ENCODE measurements at places on chromosomes 6 and 20. TPM values are rescaled to one million over a fixed set of nuclear protein-coding genes. Genes with fewer than 3 reads are reported as not detected.

VSX1 gene
- 1.2 TPM for polyA plus RNA-seq

DDO gene
- polyA plus RNA-seq: 0.08 TPM

- no peak for DNase-seq
These were observed 301.2 kb upstream of the BMP2 start for GRCh38 chr20:6466075-6466810.

DNA sequence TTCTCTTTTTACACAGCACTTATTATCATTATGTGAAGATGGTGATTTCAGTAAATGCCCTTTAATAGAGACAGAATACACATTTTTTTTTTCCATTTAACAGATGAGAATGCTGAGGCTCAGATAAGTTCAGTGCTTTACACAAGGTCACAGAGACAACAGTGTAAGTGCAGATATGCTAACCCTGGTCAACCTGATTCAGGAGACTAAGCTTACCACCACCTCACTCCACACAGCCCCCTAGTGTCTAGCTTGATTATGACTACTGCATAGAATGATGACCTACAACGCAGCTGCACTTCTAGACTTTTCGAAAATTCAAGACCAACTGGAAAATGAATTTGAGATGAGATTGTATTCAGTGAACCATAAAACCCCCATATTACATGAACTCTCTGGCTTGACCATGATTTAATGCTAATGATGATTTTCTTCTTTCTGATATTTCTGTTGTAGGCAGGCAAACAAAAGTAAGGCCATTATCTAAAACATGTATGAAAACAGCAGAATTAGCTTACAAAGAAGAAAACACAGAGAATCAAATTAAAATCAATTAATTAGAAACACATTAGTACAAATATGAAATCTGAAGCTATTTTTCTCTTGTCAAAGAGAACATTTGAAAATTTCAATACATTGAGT, 212.1 kb upstream of the PHACTR1 start:
- no peak for DNase-seq

KIF6 gene
- 0.39 TPM for polyA plus RNA-seq

GRCh38 chr20:24782801-24783630, 166.1 kb upstream of the CST7 start:
- no peak for DNase-seq

GRCh38 chr6:21271428-21272155, 322.0 kb upstream of the SOX4 start:
- no peak for DNase-seq

DNA sequence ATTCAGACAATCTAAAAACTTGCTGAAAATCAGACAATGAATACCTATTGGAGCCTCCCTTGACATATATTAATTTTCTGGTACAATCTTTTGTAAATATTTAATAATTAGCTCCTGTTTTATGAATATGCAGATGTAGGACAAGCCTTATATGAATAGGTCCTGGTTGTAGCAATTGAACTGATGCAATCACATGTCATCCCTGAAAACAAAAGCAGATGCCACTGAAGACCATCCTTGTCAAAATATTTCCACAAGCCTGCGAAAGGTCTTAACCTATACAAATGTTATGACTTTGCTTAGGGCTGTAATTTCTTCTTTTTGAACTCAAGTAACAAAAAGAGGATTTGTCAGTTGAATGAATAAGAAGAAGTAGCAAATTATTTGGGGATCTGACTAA, 722.1 kb downstream of the EYS start:
- no peak for DNase-seq

RAB44 gene
- polyA plus RNA-seq: 0.05 TPM

DNA sequence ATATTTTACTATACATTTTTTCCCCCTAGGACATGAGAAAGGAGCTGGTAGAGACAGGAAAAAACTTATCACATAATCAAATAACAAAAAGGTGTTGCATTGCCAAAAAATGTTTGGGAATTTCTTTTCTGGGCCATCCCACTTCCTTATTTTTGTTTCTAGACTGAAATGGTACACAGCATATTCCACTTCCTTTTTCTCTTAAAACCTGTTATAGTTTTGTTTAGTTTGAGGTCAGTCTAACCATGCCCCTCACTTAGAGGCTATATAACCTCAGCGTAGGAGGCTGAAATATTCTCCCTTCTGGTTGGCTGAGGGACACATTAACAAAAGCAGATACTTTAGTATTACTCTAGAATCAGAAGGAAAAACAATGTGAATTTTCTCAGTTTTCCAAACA, 323.9 kb downstream of the GJA1 start:
- DNase-seq: no peak

MAFB gene
- polyA plus RNA-seq: not detected

TMC2 gene
- not detected for polyA plus RNA-seq
